ENCODE measurements at places on chromosomes 3 and 15.

- DNase-seq, result no peak
These were observed 9.4 kb downstream of the TERC start for GRCh38 chr3:169755488-169755887.

GRCh38 chr3:43366885-43367284, 80.5 kb downstream of the SNRK start:
- no peak for DNase-seq

GRCh38 chr3:193932576-193932975, 203.4 kb upstream of the HES1 start:
- no peak for DNase-seq

GRCh38 chr3:49171775-49172500, 540 bp downstream of the KLHDC8B start:
- no peak for DNase-seq

DNA sequence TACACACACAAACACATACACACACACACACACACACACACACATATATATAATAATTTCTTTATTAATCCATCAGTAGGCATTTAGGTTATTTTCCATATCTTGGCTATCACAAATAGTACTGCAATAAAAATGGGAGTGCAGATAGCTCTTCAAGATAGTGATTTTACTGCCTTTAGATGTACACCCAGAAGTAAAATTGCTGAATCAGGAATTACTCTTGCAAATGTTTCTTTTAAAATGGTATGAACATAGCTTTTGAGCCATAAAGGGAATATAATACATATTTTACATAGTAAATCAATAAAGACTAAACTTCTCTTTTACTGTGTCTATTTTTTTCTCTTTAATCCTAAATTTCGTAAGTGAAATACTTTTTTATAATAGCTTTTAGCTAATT, 1251.1 kb downstream of the ZPLD1 start:
- DNase-seq, result no peak

DNA sequence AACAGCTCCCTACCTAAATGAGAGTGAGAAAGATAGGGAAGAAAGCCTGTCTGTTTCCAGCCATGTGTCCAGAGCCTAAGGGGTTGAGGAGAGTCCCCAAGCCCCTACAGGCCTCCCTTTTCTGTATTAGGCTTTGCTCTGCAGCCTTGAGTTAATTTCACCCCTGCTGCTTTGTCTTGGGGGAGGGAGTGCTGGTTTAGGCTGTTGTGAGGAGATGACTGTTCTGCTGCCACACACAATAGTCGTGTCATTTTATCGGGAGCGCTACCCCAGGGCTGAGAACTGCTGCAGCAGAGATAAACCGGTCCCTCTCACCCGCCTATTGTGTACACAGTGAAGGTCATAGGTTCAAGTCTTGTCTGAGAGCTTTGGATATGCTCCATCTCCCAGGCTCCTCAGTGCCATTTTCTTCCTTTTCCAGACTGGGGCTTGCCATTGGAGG, 1.4 kb downstream of the ZNF609 start:
- DNase-seq, result no peak

GRCh38 chr3:172201870-172202236, 162.5 kb downstream of the FNDC3B start:
- peak; percentile 75 for DNase-seq

DNA sequence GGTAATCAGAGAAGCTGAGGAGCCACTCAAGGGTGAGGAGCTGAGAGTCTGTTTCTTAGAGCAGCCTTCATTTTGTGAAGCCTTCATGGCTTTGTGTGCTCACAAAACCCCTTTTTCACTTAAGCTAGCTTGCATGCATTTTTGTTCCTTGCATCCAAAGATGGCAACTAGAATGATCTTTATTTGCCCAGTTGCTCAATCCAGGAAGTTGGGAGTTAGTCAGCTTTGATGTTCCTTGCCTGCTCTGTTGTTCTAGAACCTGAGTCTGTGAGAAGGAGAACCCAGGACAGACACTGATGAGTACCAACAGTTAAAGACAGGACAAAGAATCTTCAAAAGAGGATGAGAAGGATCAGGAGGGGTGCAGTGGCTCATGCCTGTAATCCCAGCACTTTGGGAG, 81.8 kb downstream of the IL20RB start:
- no peak for DNase-seq

DNA sequence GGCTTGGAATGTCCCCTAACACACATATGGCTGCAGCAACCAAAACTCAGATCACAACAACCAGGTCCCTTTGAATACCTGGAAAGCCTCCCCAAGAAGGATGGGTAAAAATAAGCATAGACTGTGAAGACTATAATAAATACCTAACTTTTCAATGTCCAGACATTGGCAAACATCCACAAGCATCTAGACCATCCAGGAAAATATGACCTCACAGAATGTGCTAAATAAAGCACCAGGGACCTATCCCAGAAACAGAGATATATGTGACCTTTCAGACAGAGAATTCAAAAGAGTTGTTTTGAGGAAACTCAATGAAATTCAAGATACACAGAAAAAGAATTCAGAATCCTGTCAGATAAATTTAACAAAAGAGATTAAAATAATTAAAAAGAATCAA, 109.2 kb downstream of the NEDD4 start:
- DNase-seq, result no peak

GRCh38 chr3:53337167-53337940, 10.0 kb downstream of the DCP1A start:
- no peak for DNase-seq

GRCh38 chr15:93705753-93706455, 525.5 kb upstream of the MCTP2 start:
- DNase-seq, result no peak
